ENCODE measurements at places on chromosomes 6 and 20.

GRCh38 chr20:15928946-15929345 is 644.3 kb downstream of the KIF16B start:
- H3K4me1 ChIP-seq, result no peaks in the 10 kb centered on the region
- DNase-seq, result no peak
- no peaks in the 10 kb centered on the region for H3K36me3 ChIP-seq
- no peak overlapping the region for H3K27ac ChIP-seq

DNA sequence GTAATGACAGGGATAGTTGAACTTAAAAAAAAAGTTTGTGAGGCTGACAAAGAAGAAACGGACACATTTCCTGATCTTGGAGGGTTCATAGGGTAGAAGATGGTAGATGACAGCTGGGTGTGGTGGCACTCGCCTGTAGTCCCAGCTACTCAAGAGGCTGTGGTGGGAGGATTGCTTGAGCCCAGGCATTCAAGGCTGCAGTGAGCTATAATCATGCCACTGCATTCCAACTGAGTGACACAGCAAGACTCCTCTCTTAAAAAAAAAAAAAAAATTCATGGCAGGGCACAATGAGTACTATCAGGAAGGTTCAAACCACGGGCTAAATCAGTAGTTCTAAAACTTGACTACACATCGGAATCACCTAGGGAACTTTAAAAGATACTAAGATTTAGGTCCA is 2.0 kb upstream of the MICA start:
- no peaks in the 10 kb centered on the region for H3K27me3 ChIP-seq
- H3K36me3 ChIP-seq, result no peaks in the 10 kb centered on the region
- peak overlapping the region; percentile 93 for H3K4me3 ChIP-seq
- H3K4me1 ChIP-seq, result peaks cover 30% of the 10 kb centered on the region
- H3K27ac ChIP-seq, result peak overlapping the region; percentile 85

DNA sequence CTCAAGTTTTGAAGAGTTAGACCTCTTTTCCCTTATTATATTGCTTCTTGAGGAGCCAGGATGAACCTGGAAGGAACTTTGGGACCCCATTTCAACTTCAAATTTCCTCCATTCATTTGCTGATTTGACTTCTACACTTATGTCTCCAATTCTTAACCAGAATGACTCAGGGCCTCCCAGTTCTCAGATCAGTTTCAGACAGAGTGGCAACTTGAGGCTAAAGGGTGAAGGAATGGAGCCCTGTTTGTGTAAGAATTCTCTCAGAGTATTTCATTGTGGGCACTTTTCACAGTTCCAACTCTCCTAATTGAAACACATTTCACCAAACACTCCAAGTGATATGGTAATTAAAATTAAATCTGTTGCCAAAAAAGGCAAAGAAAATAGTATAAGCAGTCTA is 109.0 kb upstream of the FLRT3 start:
- H3K36me3 ChIP-seq, result no peaks in the 10 kb centered on the region
- H3K4me1 ChIP-seq, result no peaks in the 10 kb centered on the region
- no peak overlapping the region for H3K4me3 ChIP-seq
- no peak for DNase-seq
- no peaks in the 10 kb centered on the region for H3K27me3 ChIP-seq
- no peak overlapping the region for H3K27ac ChIP-seq

DNA sequence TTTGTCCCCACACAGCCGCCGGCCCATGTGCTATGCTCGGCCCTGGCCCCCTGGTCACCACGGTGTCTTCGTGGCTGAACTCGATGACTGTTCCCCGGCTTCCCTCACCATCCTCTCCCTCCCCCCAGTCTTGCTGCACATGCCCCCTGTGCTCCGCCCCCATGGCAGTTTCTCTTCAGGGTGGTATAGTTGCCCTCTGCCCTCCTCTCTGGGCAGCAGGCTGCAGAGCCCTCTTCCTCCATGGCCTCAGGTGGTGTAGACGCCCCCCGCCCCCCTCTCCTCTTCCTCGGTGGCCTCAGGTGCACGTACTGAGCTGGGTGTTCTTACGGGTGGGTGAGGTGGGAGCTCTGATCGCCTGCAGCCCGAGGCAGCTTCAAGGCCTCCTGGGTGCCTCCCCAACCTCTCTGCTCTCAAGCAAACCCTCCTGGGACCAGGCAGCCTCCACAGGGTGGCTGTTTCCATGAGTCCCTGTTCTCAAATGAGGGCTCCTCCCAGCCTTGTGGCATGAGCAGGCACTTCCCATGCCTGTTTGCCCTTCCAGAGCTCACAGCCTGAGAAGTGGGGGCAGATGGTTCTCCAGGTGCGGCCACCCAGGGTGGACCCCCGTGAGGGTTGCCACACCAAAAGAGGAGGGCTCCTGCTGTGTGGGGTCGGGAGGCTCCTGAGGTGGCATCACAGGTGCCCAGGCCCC is 24.8 kb downstream of the COL20A1 start:
- no peaks in the 10 kb centered on the region for H3K4me1 ChIP-seq
- no peak overlapping the region for H3K4me3 ChIP-seq
- no peak overlapping the region for H3K27ac ChIP-seq
- no peaks in the 10 kb centered on the region for H3K36me3 ChIP-seq

DNA sequence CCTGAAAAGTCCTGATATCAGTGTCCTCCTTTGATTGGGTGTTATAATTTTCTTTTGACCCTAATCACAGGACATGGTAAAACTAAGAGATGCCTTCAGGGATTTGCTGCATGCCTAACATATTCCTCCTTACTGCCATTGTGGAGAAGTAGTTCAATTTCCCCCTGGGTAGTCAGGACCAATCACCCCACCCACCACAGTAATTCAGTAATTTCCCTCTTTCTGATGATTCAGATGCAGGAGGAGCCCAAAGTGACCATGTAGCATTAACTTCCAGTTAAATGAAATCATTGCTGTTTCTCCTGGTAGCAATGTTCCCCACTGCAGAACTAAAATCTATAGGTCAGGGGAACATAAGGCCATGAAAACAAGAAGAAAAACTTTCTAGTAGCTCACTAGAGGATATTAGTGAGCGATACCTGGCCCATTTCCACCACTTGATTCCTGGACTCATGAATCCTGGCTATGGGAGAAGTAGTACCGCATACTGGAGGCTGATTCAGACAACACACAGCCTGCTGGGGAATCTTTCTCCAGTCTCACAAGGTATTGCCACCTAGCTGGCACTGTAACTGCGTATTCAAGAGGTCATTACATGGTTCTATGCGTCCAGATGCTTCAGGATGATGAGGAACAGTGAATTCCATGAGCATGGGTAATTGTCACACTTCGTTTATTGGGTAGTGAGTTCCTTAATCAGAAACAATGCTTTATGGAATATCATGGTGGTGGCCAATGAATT is 561.2 kb downstream of the HAO1 start:
- DNase-seq, result peak; percentile 7
- no peaks in the 10 kb centered on the region for H3K4me1 ChIP-seq
- no peaks in the 10 kb centered on the region for H3K27me3 ChIP-seq
- H3K27ac ChIP-seq, result no peak overlapping the region
- H3K36me3 ChIP-seq, result no peaks in the 10 kb centered on the region

DNA sequence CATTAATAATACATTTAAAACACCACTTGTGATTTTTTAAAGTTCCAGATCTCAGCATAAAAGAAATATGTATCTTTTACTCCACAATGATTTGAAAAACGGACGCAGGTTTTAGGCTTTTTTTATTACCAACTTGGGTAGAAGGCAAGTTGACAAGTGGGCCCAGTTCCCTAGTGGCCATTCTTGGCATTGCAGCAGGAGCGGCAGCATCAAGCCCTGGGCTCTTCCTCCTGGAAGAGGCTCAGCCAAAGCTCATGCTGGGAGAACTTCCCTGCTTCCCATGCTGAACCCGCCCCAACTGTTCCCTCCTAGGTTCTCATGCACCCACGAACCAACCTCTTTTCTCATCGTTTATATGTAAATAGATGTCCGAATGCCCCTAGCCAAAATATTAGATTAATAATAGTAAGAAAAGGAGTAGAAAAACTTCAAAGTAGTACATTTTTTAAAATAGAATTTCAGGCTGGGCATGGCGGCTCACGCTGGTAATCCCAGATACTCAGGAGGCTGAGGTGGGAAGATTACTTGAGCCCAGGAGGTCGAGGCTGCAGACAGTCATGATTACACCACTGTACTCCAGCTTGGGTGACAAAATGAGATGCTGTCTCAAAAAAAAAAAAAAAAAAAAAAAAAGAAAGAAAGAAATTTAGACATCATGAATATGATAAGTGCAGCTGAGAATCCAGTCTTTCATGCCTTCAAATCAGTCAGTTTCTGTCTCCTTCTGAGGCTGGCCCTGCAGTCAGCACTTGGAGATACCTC is 18.2 kb upstream of the MYB start:
- H3K4me1 ChIP-seq, result no peaks in the 10 kb centered on the region
- H3K27ac ChIP-seq, result no peak overlapping the region
- DNase-seq, result no peak
- H3K36me3 ChIP-seq, result no peaks in the 10 kb centered on the region

DNA sequence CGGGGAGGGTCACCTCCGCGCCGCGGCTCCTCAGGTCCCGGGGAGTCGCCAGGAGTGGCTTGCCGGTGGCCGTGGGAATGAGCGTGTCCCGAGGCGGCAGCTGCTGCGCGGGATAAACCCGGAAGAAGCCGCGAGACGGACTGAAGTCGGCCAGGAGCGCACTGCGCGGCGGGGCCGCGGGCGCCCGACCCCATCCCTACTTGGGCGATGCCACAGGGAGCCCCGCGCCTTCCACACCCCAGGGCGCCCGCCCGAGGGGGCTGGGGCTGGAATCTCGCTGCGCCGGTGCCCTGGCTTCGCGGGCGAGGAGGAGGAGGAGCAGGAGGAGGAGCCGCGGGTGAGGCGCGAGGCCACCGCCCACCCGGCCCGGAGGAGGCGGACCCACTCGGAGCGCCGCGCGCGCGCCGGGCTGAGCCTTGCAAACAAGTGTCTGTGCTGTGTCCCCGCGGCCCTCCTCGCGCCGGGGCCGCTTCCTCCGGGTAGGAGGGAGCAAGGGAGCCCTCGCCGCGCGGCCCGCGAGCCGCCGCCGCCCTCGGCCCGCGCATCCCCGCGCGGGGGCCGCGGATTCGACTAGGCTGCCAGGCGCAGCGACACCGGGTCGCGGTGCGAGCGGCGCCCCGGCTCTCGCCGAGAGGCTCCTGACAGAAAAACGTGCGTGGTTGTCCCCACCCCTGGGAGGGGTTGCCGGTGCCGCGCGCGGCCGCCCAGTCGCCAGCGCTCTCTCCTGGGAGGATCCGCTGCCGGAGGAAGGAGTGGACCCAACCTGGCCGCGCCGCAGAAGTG is at the start of gene ZDHHC14:
Gene ZDHHC14 (plus strand): TSS at position 412 of the 783 bp plus-strand sequence.
- no peaks in the 10 kb centered on the region for H3K27me3 ChIP-seq
- DNase-seq, result peak; percentile 73
- H3K4me1 ChIP-seq, result no peaks in the 10 kb centered on the region
- no peaks in the 10 kb centered on the region for H3K36me3 ChIP-seq

DNA sequence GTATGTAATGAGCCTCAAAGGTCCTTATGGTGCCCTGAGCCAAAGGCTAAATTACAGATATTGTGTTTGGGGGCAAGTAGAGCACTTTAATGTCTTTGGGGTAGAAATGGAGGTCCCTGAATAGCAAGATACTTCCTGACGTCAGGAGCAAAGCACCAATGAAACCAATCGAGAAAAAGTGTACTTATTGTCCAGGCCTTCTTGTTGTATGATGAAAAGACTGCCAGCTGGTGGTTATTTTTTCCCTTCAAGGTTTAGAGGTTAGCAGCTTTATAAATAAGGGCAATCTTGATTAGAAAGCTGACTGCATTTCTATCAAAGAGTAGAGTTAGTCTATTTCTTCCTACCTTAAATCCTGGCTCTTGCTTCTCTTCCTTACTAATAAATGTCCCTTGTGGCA is 76.1 kb upstream of the HSF2 start:
- no peak overlapping the region for H3K27ac ChIP-seq
- H3K4me3 ChIP-seq, result peak overlapping the region; percentile 32
- no peaks in the 10 kb centered on the region for H3K4me1 ChIP-seq
- no peak for DNase-seq

DNA sequence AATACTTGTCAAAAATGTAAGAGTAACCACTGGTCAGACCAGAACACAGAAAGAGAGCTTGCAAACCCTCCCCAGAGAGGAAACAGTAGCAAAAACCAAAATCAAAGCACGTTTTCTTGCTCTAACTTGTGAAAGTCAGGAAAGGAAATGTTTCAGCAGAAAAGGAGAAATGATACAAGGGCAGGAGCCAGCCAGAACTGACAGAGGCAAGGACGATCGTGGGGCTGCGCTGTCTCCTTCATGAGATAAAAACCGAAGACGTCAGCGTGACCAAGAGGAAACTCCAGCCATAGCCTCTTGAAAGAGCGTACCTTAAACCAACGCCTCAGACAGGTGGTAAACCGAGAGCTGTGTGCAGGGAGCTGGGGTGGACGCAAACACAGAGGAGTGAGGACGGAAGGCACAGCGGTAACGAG is 27.5 kb downstream of the LAMA5 start:
- H3K4me3 ChIP-seq, result no peak overlapping the region
- H3K27ac ChIP-seq, result no peak overlapping the region
- H3K27me3 ChIP-seq, result no peaks in the 10 kb centered on the region
- no peaks in the 10 kb centered on the region for H3K4me1 ChIP-seq
- DNase-seq, result no peak

- DNase-seq, result peak; percentile 53
- H3K27me3 ChIP-seq, result no peaks in the 10 kb centered on the region
- peaks cover 16% of the 10 kb centered on the region for H3K4me1 ChIP-seq
- no peaks in the 10 kb centered on the region for H3K36me3 ChIP-seq
Observed at GRCh38 chr6:26311012-26311384, 54.0 kb upstream of the BTN3A2 start.

- no peak overlapping the region for H3K4me3 ChIP-seq
- H3K4me1 ChIP-seq, result no peaks in the 10 kb centered on the region
- no peak overlapping the region for H3K27ac ChIP-seq
- peaks cover 46% of the 10 kb centered on the region for H3K27me3 ChIP-seq
Observed at GRCh38 chr6:33118525-33119123, 42.8 kb downstream of the HLA-DPB1 start.

GRCh38 chr20:1938464-1939269 is 43.5 kb downstream of the SIRPA start:
- no peaks in the 10 kb centered on the region for H3K36me3 ChIP-seq
- no peak overlapping the region for H3K27ac ChIP-seq
- no peak for DNase-seq
- no peak overlapping the region for H3K4me3 ChIP-seq
- H3K4me1 ChIP-seq, result peaks cover 6% of the 10 kb centered on the region
